ENCODE measurements at places on chromosomes 4 and X.

DNA sequence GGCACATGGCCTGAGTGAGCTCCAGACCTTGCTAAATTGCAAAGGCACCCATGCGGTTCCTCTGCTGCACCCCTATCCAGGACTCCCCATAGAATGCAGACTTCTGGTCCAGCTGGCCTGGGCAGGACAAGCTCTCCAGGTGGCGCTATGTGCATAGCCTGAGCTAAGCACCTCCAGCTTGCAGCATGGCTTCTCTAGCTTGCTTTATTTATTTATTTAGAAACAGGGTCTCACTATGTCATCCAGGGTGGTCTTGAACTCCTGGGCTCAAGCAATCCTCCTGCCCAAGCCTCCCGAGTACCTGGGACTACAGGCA is 5.5 kb upstream of the WFS1 start:
- no peak for DNase-seq

GRCh38 chrX:38166478-38167083 is 54.1 kb downstream of the SRPX start:
- DNase-seq = no peak

DNA sequence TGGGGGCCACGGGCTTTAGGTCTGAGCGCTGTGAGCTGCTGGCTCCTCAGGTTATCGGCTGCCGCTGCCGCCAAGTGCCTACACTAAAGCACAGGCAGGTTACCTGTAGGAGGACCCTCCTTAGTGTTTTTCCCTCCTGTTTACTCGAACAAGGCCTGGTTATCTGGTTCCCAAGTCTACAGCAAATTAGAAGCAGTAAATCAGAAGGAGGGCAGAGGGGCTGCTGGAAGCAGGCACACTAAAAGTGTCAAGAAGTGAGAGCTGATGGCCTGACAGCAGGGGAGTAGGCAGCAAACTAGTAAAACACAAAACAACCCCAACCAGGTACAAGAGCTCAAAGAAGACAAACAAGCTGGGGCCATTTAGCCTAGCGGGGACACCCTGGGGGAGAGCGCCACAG is 125.0 kb upstream of the PJA1 start:
- DNase-seq = no peak

GRCh38 chr4:1795299-1796195 is 2.5 kb downstream of the FGFR3 start:
- DNase-seq = no peak

GRCh38 chrX:152832520-152832919 is 1.7 kb downstream of the NSDHL start:
- DNase-seq = no peak

GRCh38 chr4:1047106-1047975 is 35.9 kb downstream of the FGFRL1 start:
- peak; percentile 30 for DNase-seq

DNA sequence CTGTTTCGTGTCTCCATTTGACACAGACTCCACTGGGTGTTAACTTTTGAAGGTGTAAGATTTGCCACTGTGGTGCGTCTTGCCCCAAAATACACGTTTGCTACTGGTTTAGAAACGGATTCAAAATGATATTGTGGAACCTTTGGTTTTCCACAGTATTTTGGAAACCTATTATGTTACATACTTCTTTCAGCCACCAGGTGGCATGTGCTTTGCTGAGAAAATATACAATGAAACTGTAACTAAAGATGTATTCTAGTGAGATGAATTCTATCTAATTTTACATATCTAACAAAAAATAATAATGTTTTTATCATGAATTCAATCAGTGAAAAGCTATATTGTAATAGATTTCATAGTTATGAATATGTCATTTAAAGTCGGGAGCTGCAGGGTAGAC is 28.4 kb upstream of the SLITRK4 start:
- no peak for DNase-seq

Measured in activated T-cell treated with anti-CD3 and anti-CD28 coated beads, Interleukin-2, amount 50 U/mL, for 24 hours (primary cell).